Gastroesophageal sphincter (tissue), 4 donors: ENCODE measurements at places on chromosomes 2 and 18.

- H3K4me1 ChIP-seq = peaks cover 47% of the 10 kb centered on the region
- H3K27me3 ChIP-seq = no peaks in the 10 kb centered on the region
- H3K36me3 ChIP-seq = no peaks in the 10 kb centered on the region
Observed at GRCh38 chr2:239827523-239827890, 197.6 kb downstream of the NDUFA10 start.

DNA sequence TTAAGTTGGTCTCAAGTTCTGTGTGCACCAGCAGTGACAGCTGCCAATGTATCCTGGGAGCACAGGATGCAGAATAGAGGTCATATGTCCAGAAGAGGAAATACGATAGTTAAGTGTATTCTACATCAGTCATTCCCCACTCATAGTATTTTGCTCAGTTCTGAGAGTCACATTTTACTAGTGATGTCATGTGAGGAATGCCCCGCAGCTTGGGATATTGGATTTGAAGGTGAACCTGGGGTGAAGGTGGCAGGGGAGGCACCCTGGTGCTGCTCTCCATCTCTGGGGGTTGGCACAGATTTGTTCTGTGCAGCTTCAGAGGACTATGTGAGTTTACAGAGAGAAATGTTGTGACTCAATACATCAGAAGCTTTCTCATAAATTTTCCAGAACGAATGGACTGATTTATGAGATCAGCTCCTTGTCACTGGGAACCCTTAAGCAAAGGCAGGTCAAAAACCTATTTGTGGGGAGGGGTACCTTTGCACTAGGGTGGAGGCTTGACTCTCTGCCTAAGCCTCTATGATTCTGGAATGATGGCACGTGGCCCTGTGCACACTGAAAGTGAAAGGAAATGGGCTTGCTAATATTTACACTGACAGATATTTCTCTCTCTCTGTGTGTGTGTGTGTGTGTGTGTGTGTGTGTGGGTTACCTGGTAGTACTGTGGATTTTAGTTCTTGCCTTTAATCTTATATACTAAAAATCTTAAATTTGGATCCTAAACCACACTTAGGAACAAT lies 95.9 kb downstream of the NEB start:
- no peaks in the 10 kb centered on the region for H3K4me1 ChIP-seq
- no peak for ATAC-seq
- H3K4me3 ChIP-seq = no peak overlapping the region
- H3K27ac ChIP-seq = peak overlapping the region; percentile 14
- no peaks in the 10 kb centered on the region for H3K36me3 ChIP-seq
- no peaks in the 10 kb centered on the region for H3K27me3 ChIP-seq

DNA sequence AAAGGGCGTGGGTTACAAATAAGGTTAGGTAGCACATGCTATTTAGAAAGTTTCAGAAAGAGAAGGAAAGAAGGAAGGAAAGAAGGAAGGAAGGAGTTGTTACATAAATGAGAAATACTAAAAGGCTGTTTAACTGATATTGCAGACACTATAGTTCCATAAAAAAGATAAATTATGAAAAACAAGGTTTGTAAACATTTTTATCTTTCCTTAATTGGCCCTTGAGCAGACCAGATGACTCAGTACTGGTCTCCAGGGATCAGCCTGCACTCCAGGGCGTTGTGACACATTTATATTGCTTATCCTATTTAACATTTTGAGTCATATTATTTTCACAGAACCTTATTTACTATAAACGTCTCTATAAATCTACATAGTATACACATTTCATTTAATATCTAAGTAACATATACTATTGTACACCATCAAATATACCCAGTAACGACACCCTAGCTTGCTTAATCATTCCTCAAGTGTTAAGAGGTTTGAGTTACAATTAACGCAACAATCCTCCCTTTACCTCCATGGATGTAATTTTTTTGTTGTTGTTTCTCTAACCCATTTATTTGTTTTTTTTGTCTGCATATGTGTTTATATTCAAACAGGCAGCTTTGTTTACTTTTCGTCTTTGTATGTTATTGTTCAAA lies 2.8 kb upstream of the RAB31 start:
- H3K36me3 ChIP-seq = no peaks in the 10 kb centered on the region
- no peak overlapping the region for H3K27ac ChIP-seq
- H3K4me1 ChIP-seq = peaks cover 31% of the 10 kb centered on the region
- H3K4me3 ChIP-seq = no peak overlapping the region

DNA sequence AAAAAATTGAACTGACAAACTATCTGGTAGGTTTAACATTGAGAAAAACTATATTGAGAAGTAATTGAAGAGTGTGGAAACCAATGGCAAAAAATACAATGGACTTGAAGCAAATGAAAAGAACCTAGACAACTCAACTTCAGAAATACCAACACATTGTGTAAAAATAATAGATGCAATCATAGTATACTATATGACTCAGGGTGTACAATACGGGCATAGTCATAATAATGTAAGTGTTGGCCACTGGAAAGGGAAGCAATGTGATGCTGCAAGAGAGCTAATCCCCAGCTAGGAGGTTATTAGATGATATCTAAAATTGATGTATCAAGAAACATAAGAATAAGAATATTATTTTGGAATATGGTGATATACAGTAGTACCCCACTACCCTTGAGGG lies 45.3 kb downstream of the SMAD7 start:
- no peak overlapping the region for H3K4me3 ChIP-seq
- no peaks in the 10 kb centered on the region for H3K27me3 ChIP-seq
- no peak for ATAC-seq
- no peaks in the 10 kb centered on the region for H3K36me3 ChIP-seq

GRCh38 chr18:79624356-79625170 lies 55.0 kb upstream of the CTDP1 start:
- no peak overlapping the region for H3K4me3 ChIP-seq
- ATAC-seq = no peak
- H3K4me1 ChIP-seq = no peaks in the 10 kb centered on the region
- H3K36me3 ChIP-seq = no peaks in the 10 kb centered on the region
- peaks cover 69% of the 10 kb centered on the region for H3K27me3 ChIP-seq
- H3K27ac ChIP-seq = no peak overlapping the region
